ENCODE measurements at places on chromosomes 7 and 10. TPM values are rescaled to one million over a fixed set of nuclear protein-coding genes. Genes with fewer than 3 reads are reported as not detected.

SND1 gene
- 168 TPM for polyA plus RNA-seq

ERVW-1 gene
- polyA plus RNA-seq: not detected

CYCS gene
- polyA plus RNA-seq: 23.8 TPM

VGF gene
- polyA plus RNA-seq: 54.3 TPM

SYT15 gene
- 0.07 TPM for polyA plus RNA-seq

TRIM24 gene
- 6.5 TPM for polyA plus RNA-seq

PPP1R17 gene
- polyA plus RNA-seq: not detected

DNA sequence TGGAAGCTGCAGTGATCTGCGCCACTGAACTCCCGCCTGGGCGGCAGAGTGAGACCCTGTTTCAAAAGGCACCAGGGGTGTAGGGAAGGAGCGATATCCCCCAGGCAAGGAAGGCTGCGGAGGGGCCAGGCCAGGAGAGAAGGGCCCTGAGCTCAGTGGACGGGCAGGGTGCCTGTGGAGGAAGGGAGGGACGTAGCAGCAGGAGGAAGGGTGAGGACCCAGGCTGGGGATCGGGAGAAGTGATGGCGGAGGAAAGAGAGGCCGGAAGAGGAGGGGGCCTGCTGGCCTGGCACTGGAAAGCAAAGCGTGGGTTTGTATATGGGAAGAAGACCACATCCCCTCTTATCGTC lies 45.6 kb downstream of the ALOX5 start:
- H3K4me1 ChIP-seq: no peaks in the 10 kb centered on the region
- H3K27ac ChIP-seq: no peak overlapping the region
- no peaks in the 10 kb centered on the region for H3K27me3 ChIP-seq
- no peaks in the 10 kb centered on the region for H3K36me3 ChIP-seq
- peak overlapping the region; percentile 62 for H3K4me3 ChIP-seq

- no peaks in the 10 kb centered on the region for H3K36me3 ChIP-seq
- peaks cover 9% of the 10 kb centered on the region for H3K4me1 ChIP-seq
- H3K27ac ChIP-seq: no peak overlapping the region
- peaks cover 13% of the 10 kb centered on the region for H3K27me3 ChIP-seq
- H3K4me3 ChIP-seq: no peak overlapping the region
Observed at GRCh38 chr7:1616741-1617140, 46.9 kb upstream of the PSMG3 start.

DNA sequence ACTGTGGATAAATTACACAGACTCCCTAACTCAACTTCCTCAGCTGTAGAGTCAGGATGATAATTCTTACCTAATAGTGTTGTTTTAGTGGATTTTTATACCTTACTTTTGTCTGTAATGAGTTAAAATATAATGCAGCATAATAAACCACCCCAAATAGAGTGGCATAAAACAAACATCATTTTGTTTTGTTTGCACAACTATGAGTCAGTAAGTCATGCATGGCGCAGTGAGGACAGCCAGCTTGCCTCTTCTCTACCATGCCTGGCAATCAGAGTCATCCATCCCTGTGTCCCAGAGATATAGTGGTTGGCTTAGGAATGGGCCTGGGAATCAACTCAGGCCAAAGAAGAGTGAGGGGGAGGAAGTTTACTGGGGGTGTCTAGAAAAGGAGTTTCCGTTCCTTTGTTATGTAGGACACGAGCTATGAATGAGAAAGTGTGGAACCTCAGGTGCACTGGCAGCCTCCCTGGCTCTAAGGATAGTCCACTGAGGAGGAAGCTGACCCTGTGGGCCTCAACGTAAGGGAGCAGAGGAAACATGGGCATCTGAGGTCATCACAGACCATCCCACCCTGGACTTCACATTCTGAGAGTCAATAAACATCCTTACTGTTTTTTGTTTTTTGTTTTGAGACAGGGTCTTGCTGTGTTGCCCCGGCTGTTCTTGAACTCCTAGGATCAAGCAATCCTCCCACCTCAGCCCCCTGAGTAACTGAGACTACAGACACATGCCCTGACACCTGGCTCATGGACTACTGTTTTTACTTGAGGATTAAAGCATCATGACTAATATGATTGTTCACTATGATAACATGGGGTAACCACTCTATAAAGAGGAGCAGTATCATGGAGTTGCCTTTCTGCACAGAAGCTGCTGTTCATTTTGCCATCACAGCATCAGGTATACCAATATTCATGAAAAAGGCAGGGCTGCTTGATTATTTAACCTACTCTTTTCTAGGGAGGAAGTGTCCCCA lies 21.0 kb upstream of the GRB10 start:
- no peak overlapping the region for H3K27ac ChIP-seq
- H3K36me3 ChIP-seq: no peaks in the 10 kb centered on the region

GRCh38 chr10:43901744-43902504 lies 253.2 kb upstream of the ZNF32 start:
- H3K4me3 ChIP-seq: no peak overlapping the region
- H3K27ac ChIP-seq: no peak overlapping the region
- DNase-seq: no peak
- H3K36me3 ChIP-seq: no peaks in the 10 kb centered on the region
- H3K27me3 ChIP-seq: no peaks in the 10 kb centered on the region
- no peaks in the 10 kb centered on the region for H3K4me1 ChIP-seq

DNA sequence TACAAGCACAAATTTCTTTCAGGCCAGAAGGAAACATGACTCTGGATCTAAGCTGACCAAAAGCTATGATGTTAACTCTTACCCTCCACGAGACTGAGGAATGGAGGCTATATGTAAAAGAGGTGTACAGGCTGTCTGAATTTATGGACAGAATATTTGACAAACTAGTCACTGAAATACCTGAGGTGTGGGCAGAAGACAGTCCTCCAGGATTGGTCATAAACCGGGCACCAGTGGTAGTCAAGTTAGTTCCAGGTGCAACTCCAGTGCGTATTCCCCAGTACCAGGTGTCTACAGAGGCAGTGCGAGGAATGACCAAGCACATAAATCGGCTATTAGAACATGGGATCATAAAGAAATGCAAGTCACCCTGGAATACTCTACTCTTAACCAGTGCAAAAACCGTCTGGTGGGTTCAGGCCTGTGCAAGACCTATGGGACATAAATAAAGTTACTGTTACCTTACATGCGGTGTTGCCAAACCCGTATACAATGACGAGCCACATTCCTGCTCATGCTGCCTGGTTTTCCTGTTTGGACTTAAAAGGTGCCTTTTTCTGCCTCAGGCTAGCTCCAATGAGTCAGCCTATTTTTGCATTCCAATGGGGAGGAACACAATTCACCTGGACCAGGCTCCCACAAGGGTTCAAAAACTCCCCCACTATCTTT lies 6.7 kb upstream of the CYREN start:
- H3K27ac ChIP-seq: no peak overlapping the region
- no peaks in the 10 kb centered on the region for H3K36me3 ChIP-seq

DNA sequence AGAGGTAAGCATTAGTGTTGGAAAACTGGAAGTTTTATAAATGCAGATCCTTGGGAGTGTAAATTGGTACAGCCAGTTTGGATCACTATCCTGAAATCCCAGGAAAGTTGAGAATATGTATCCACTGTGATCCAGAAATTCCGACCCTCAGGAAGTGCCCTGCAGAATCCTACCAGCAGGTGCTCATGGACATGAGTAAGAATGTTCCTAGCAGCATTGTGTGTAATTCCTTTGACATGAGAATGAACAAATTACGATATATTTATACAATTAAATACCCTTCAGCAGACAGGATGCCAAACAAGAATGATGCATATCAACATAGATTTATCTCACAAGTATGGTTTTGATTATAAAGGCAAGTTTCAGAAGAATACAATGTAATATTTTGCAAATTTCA lies 181.6 kb downstream of the XPNPEP1 start:
- no peak overlapping the region for H3K4me3 ChIP-seq
- no peak overlapping the region for H3K27ac ChIP-seq

DNA sequence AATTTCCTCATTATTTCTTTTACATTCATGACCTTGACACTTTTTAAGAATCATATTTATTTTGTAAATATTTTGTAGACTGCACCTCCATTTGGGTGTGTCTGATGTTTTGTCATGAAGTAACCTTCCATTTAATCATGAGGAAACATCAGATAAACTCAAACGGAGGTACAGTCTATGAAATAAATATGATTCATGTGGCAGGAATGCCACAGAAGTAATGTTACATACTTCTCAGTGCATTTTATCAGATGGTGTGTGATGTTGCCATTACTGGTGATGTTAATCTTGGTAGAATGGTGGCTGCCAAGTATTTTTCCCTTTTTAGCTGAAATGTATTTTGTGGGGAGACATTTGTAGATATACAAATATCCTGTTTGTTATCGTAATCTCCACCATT lies 64.9 kb downstream of the ZNF37A start:
- H3K27ac ChIP-seq: no peak overlapping the region
- H3K27me3 ChIP-seq: no peaks in the 10 kb centered on the region
- H3K4me3 ChIP-seq: no peak overlapping the region
- DNase-seq: no peak
- no peaks in the 10 kb centered on the region for H3K4me1 ChIP-seq
- H3K36me3 ChIP-seq: no peaks in the 10 kb centered on the region

GRCh38 chr7:152333134-152333533 lies 102.7 kb downstream of the KMT2C start:
- H3K4me1 ChIP-seq: peaks cover 6% of the 10 kb centered on the region
- H3K36me3 ChIP-seq: peaks cover 4% of the 10 kb centered on the region
- no peaks in the 10 kb centered on the region for H3K27me3 ChIP-seq
- no peak for DNase-seq
- H3K4me3 ChIP-seq: no peak overlapping the region

GRCh38 chr7:99108613-99109012 lies 35.3 kb downstream of the SMURF1 start:
- peak overlapping the region; percentile 43 for H3K27ac ChIP-seq
- no peaks in the 10 kb centered on the region for H3K36me3 ChIP-seq

GRCh38 chr10:32103721-32104120 lies 47.5 kb upstream of the KIF5B start:
- H3K4me3 ChIP-seq: no peak overlapping the region
- no peaks in the 10 kb centered on the region for H3K36me3 ChIP-seq
- no peaks in the 10 kb centered on the region for H3K27me3 ChIP-seq
- DNase-seq: no peak

- no peak overlapping the region for H3K4me3 ChIP-seq
- no peak for DNase-seq
- H3K36me3 ChIP-seq: no peaks in the 10 kb centered on the region
- H3K27me3 ChIP-seq: no peaks in the 10 kb centered on the region
Observed at GRCh38 chr10:4334871-4335270, 491.1 kb upstream of the AKR1E2 start.

GRCh38 chr7:37765872-37766525 lies 82.4 kb upstream of the NME8 start:
- no peaks in the 10 kb centered on the region for H3K27me3 ChIP-seq
- no peaks in the 10 kb centered on the region for H3K36me3 ChIP-seq
- H3K27ac ChIP-seq: no peak overlapping the region
- no peak overlapping the region for H3K4me3 ChIP-seq
- DNase-seq: no peak

DNA sequence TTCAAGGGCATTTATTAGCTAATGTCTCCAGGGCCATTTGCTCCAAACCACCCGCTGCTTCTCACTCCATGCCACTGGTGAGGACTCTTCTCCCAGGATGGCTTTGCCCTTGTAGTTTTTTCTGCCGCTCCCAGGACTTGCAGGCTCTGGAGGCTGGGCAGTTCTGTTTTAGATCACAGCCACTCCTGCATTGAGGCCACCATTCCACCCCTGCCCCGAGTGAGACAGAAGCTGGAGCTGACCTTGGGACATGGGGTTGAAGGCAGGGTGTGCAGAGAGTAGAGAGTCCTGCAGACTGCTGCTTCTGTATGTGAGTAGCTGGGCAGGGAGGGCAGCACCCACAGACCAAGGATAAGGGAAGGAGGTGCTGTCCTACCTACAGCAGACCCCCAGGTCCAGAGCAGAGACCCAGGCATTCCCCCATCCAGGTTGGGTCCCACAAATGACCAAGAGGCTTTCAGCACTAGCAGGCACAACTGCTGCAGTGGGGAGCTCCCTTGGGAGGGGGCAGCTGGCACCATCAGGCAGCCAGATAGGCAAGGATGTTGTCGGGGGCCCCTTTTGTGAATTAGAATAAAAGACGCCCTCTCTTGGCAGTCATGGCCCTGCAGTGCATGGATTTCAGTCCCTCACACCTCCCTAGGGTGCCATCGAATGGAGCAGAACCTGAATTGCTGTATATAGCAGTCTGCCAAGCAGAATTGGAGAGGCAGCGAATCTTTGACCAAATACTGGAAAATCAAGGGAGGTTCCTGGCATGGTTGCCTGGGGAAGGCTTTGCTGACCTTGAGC lies 22.7 kb upstream of the ADCYAP1R1 start:
- H3K36me3 ChIP-seq: no peaks in the 10 kb centered on the region
- peaks cover 23% of the 10 kb centered on the region for H3K4me1 ChIP-seq
- H3K4me3 ChIP-seq: no peak overlapping the region
- no peak overlapping the region for H3K27ac ChIP-seq
- no peak for DNase-seq

DNA sequence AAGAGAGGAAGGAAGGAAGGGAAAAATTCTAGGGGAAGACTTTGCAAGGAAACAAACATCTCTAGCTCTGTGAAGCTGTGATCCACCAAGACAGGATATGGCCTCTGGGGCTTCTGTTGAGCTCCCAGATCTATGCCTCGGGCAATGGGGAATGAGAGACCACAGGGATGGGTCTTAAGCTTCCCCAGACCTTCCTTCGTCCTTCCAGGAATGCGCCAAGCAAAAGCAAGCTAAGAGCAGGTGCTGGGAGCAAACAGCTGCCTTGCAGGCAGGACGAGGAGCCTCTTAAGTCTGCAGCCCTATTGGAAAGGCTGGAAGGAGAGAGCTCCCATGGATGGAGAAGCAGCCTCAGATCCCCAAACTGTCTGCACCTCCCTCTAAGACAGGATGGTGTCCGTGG lies 21.9 kb upstream of the ELN start:
- no peak overlapping the region for H3K4me3 ChIP-seq
- no peak overlapping the region for H3K27ac ChIP-seq
- peaks cover 13% of the 10 kb centered on the region for H3K4me1 ChIP-seq
- no peak for DNase-seq
- H3K36me3 ChIP-seq: no peaks in the 10 kb centered on the region
- H3K27me3 ChIP-seq: no peaks in the 10 kb centered on the region

- peaks cover 4% of the 10 kb centered on the region for H3K4me1 ChIP-seq
- H3K36me3 ChIP-seq: no peaks in the 10 kb centered on the region
- no peak overlapping the region for H3K4me3 ChIP-seq
Observed at GRCh38 chr7:16851829-16852228, 30.0 kb downstream of the AGR3 start.

DNA sequence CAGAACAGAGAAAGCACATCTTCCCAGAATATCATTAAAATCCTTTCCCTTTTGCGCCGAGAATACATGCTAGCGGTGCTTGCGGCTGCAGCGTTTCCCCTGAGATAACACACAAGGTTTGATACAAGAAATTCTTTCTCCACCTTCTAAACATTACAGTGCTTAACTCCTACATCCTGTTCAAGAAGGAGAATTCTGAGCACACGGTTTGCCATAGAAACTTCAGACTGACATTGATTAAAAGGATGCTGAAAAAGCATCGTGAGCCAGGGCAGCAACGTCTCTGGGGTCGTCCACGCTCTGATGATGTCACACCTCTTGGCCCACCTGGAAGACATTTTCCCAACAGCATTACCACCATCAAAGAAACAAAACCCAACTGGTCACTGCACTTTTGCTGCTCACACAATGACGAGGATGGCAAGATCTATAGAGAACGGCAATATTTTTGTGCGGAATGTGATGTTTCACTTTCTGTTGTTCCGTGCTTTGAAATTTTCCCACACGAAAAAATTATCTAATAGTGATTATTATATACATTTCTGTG lies 27.0 kb upstream of the PRSS1 start:
- H3K27ac ChIP-seq: no peak overlapping the region
- no peaks in the 10 kb centered on the region for H3K27me3 ChIP-seq
- H3K36me3 ChIP-seq: no peaks in the 10 kb centered on the region
- H3K4me1 ChIP-seq: no peaks in the 10 kb centered on the region
